ENCODE measurements at places on chromosomes 7 and 10.

GRCh38 chr10:131726076-131726880, 174.5 kb upstream of the PPP2R2D start:
- DNase-seq = no peak

DNA sequence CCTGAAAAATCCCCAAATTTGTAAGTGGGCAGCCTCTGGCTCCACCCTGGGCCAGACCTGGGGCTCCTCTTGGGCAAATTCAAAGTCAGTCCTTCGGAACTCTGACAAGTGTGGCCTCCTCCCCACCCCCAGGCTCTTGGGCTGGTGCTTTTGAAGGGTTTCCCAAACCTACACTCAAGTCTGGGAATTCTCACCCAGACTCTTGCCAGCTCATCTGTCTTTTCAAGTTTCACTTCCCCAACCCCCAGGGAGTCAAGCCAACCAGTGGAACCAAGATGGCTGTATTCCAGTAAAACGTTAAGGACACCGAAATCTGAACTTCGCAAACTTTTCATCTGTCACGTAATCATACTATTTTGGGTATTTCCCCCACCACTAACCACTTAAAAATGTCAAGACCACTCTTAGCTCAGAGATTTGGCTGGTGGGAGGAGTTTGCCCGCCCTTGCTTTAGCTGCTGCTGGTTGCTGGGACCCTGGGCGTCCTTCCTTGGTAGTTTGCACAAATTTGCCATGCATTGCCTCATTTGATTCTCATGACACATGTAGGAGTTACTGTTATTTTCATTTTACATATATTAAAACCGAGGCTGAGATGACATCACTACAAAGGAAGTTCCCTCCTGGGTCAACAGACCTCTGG, 1.7 kb upstream of the MYO1G start:
- DNase-seq = no peak

GRCh38 chr7:20722941-20723340, 63.7 kb downstream of the SP8 start:
- no peak for DNase-seq

- no peak for DNase-seq
Measured at GRCh38 chr10:5195727-5196374, 786 bp upstream of the AKR1C4 start.

- DNase-seq = no peak
Measured at GRCh38 chr7:22723181-22723601, 3.8 kb upstream of the IL6 start.

DNA sequence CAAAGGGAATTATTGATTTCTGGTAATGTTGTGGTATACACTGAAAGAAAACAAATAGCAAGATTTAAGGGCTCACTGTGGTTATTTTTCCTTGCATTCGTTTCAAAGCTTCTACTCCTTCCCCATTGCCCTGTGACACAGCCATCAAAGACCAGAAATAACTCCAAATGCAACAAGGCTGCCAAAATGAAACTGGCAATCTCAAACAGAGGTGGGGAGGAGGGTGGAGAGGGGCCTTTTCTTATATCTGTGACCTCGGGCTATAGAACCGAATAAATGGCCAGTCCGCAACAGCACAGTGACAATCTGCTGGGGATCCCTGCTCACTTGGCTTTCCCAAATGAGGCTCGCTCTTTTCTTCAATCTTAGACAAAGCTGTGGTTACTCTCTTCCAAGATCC, 17.4 kb upstream of the SPOCK2 start:
- no peak for DNase-seq

- DNase-seq = no peak
Measured at GRCh38 chr10:127735156-127735555, 1.8 kb upstream of the FOXI2 start.

- DNase-seq = no peak
Measured at GRCh38 chr7:90740386-90740785, 144.3 kb downstream of the CDK14 start.

Data from stimulated activated CD8-positive, alpha-beta memory T cell treated with anti-CD3 and anti-CD28 coated beads, Interleukin-15, amount 100 ng/mL, for 1 hour (primary cell).